Cortex of kidney (tissue), 1 donor: ENCODE measurements at places on chromosomes 13 and 19.

DNA sequence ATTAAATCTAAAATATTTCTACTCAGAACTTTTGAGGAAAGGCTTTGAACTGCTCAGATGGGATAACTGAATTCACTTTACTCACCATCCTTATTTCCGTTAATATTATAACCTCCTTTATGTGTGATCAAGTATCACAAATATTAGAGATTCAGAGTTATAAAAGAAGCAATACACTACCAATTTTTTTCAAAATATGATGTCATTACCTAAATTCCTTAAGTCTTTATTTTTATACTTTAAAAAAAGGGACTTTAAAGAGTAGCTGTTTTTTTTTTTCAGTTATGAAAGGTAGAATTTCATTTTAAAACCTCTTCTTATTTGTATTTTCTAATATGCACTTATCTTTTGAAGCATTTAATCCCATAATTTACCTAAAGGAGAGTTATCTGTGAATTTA, 239.5 kb downstream of the DIAPH3 start:
- no peak for DNase-seq

GRCh38 chr13:50512474-50513299, 330.8 kb downstream of the DLEU7 start:
- DNase-seq = no peak

GRCh38 chr13:22014469-22014868, 343.6 kb downstream of the FGF9 start:
- no peak for DNase-seq

DNA sequence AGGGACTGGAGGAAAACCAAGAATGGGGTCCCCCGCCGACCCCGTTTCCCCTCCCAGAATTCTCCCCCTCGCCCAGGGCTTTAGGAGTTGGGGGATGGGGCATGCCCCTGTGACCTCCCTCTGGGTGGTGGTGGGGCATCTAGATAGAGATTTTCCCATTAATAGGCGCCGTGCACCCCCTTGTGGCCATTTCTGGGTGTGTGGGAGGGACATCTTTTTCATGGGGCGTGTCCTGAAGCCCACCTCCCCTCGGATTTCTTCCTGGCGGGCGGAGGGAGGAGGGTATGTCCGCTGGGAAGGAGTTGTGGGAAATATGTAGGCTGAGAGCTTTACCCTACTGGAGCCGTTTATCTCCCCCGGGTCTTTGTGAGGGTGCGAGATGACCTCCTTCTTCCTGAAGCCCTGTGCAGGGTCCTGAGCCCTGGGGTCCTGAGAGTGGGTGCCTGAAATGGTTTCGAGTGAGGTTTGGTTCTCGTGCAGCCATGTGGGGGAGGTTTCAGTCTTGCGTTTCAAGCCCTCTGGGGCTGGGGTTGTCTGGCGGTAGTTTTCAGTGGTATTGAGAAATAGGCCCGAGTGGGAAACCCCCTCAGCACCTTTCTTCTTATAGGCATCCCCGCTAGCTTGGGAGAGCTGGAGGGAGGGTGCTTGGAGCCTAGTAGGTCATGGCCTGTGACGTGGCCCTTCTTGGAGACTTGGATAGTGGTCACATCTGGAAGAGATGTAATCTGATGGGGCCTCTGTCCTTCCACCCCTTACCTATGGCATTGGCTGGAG, 1.0 kb downstream of the PRMT1 start:
- no peak for DNase-seq

DNA sequence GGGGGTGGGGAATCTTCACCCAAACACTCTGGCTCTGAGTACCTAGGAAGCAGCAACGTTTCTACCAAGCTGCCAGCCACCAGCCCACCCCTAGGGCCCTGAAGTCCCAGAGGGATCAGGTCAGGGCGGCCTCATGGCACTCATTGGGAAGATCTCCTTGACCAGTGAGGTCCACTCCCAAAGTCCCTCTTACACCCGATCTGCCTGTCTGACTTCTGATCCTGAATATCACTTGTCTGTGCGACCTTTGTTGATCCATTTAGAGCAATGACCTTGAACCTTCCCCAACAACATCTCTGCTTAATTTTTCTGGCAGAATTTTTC, 2.1 kb upstream of the GNA15 start:
- DNase-seq = no peak

- no peak for DNase-seq
Measured at GRCh38 chr13:70237131-70237530, 128.9 kb upstream of the KLHL1 start.

GRCh38 chr19:18682807-18683108, 722 bp upstream of the CRTC1 start:
- DNase-seq = no peak

DNA sequence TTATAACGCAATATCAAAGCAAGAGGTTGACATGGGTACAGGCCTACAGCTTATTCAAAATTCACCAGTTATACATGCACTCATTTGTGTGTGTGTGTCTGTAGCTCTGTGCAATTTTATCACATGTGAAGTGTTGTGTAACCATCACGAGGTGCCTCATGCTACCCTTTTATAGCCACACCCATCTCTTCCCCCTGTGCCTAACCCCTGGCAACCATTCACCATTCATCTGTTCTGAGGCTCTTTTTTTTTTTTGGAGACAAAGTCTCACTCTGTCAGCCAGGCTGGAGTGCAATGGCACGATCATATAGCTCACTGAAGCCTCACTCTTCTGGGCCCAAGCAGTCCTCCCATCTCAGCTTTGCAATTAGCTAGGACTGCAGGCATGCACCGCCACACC, 78.4 kb downstream of the DPF1 start:
- no peak for DNase-seq

DNA sequence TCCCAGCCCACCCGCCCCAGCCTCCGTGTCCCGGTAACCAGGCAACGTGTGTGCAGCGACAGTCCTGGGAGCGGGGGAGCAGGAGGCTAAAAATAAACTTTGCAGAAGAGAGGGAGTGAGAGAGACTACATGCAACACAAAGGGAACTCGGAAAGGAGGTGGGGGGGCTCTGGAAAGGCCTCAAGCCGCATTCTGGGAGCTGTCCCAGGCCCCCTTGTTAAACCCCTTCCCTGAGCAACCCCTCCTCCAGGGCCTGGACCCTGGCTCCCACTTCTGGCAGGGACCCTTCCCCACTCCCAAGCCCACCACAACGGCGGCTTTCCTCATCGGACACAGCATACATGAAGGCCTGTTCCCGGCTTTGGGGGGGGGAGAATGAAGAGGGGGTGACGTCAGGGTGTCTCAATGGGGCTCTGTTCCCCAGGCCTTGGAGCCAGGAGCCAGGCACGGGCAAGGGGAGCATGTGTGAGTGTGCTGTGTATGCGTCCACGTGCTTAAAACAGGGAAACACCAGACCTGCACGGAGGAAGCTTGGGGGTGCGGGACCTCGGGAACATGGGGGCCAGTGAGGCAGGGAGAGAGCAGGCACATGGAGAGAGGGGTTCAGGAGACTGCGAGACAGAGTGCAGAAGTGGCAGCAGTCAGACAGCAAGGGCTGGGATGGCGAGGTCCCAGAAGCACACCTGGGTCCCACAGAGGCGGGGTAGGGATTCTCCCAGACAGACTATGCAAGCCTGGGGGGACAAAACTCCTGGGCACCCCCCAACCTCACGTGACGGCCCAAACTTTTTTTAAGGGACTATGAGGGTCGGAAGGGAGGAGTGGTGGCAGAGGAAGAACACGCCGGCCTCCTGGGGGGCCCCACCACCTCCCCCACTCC, 2.3 kb downstream of the ERF start:
- no peak for DNase-seq
